ENCODE measurements at places on chromosomes 13 and 19.

- DNase-seq: no peak
Observed at GRCh38 chr19:1953037-1953436, 12.1 kb downstream of the CSNK1G2 start.

DNA sequence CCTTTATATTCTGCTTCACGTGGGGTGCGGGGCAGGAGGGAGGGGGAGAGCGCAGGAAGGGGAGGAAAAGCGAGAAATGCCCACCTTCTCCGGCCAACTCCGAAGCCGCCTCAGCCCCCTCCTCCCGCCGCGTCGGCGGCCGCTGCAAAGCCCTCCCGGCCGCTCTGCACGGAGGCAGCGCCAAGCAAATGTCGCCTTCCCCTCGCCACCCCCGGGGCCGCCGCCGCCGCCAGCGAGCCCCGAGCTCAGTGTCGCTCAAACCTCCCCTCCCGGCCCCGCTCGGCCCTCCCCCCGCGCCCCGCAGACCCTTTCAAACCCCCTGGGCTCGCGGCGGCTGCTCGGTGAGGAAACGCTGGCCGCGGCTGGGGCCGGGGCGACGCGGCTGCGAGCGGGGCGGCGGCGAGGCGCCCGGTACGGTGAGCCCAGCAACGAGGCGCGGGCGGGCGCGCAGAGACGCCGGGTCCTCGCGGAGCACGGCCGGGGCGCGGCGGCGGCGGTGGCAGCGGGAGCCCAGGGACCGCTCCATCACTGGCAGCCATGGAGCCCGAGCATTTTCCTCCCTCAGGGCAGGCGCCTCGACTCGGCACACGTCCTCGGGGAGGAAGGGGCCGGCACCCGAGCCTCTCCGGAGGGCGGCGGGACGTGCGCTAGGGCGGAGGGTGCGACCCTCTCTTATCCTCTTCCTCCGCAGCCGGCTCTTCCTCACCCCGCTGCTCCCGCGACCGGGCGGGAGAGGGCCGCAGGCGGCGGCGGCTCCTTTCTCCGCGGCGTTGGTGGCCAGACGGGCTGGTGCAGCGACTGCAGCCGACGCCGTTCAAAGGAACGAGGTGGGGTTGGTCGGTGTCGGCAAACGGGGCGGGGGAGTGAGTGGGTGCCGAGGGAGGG lies 463 bp upstream of the TSC22D1 start:
- no peak for DNase-seq

DNA sequence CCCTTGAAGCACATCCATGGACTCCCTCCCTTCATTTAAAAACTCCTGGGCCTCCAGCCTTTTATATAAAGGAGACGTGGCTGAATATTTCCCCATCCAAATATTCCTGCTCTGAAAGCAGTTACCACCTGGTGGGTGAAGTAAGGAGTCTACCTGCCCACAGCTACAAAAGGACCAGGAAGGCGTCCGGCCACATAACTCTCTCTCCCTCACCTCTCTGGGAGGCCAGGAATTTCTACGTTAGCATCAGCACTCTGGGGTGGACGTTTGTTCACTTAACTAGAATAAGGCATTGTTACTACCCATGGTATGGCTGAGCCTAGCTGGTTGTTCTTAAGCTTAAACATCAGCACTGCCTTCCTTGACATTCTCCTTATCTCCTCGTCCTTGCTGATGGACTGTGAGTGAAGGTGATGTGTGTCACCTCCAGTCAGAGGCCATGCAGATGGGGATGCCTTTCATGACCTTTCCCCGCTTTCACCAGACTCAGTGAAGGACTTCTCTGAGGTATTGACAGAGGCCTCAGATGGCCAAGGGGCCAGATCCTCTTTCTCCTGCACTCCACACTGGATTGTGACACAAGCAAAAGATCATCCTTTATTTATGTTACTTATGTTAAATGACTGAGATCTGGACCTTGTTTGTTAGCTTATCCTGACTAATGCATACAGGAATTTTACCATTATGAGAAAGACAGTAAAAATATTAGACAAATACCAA lies 22.2 kb upstream of the KPNA3 start:
- no peak for DNase-seq

DNA sequence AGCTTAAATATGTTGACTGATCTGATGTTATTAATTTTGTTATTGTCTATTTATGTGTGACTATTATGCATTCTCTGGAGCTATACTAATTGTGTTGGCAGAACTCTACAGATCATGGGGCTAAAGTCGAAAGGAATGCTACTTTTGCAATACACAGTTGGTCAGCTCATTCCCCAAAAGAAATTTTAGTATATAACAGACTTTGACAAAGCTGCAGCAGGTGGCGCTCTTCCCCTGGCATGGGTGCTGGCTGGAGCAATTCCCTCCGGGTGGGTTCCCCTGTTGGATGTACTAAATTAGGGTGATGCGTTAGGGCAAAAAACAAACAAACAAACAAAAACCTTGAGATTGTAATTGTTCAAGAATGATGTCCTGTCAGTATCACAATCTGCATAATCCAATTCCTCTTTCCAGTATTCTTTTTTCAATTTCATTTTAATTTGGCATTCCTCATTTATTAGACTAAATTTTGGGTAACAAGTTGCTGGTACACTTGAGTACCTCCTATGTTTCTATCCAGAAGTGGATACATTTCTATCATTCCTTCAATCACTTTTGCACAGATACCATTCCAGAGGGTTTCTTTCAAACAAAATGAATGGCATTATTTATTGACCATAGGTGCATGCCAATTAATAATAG lies 322.8 kb upstream of the EDNRB start:
- DNase-seq: no peak

- no peak for DNase-seq
Observed at GRCh38 chr19:35017507-35017906, 12.8 kb upstream of the SCN1B start.

DNA sequence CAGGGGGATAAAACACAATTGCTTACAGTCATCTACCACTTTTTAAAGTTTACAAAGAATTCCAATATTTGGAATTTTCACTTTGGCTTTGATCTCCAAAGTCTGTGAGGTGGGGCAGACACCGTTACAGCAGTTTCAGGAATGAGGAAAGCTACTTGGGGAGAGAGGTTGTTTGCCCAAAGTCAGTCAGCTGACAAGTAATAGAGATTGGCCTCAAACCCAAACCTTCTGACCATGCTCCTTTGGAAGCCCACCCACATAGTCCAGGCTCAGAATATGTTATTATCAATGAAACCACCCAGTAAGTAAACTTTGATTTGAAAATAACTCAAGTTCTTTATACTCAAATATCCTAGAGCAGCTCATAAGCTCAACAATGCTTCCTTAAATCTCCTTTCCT lies 29.0 kb downstream of the RXFP2 start:
- no peak for DNase-seq

DNA sequence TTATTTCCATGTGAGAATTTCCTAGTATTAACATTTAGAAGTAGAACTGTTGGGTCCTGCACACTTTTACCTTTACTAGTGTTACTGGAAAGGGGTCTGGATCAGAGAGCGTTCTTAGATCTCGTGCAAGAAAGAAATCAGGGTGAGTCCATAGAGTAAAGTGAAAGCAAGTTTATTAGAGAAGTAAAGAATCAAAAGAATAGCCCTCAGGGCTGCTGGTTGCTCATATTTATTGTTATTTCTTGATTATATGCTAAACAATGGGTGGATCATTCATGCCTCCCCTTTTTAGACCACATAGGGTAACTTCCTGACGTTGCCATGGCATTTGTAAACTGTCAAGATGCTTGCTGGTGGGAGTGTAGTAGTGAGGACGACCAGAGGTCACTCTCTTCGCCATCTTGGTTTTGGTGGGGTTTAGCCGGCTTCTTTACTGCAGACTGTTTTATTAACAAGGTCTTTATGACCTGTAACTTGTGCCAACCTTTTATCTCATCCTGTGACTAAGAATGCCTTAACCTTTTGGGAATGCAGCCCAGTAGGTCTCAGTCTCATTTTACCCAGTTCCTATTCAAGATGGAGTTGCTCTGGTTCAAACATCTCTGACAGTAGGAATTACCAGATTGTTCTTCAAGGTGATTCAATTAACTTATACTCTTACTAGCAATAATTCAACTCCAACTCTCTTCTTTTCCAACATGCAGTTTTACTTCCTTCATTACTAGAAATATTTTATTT lies 27.4 kb downstream of the NDFIP2 start:
- no peak for DNase-seq

GRCh38 chr13:27000686-27001085 lies 170.9 kb downstream of the USP12 start:
- DNase-seq: no peak

GRCh38 chr19:55080968-55081769 lies 5.5 kb downstream of the EPS8L1 start:
- peak; percentile 79 for DNase-seq

- no peak for DNase-seq
Observed at GRCh38 chr13:33543089-33543459, 257.5 kb upstream of the STARD13 start.

DNA sequence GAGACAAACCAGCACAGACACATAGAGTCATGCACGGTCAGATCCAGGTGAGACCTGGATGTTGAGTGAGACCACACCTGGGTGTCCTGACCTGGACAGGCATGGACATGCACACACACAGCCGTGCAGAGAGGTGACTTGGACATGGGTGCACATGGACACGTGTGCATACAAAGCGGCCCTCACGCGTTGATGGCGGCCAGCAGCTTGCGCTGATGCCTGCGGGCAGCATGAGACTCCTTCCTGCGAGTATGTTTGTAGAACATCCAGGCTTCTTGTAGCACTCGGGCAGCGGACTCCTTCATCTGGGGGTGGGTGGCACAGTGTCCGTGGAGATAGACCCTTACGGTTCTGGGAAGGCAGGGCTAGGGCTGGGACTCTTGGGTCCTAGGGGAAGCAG lies 11.5 kb downstream of the KCNN4 start:
- no peak for DNase-seq

GRCh38 chr13:76892488-76892887 lies 6.3 kb upstream of the KCTD12 start:
- no peak for DNase-seq

- DNase-seq: no peak
Observed at GRCh38 chr13:112761701-112762689, 72.2 kb downstream of the ATP11A start.

DNA sequence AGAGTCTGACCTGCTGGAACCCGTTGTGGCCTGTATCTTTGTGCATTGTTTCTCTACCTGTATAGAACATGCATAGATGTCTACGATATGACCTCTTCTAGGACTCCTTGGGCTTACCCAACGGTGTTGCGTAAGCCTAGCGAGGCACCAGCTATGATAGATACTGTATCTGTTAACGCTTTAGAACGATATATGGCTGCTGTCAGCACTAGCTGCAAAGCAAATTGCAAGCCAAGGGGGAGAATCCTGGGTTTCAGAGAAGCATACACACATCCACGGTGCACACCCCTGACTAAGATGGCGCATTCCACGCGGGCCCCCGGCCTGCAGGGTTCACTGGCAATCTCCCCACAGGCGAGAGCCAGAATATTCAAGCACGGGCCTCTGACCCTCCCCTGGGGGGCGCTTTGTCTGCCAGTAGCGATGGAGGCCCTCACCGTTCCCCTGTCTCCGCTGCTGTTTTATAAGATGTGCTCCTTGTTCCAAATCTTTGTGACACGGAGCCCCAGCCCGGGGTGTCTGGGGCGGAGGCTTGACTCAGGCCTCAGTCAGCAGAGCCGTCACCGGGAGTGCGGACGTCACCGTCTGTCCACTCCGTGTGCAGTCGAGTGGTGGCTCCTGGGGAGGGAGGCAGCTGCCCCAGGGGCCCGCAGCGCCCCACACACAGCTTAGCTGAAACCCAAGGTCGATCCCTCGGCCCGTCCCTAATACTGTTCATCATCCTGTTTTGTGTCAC lies 12.9 kb upstream of the RPS15 start:
- DNase-seq: no peak

DNA sequence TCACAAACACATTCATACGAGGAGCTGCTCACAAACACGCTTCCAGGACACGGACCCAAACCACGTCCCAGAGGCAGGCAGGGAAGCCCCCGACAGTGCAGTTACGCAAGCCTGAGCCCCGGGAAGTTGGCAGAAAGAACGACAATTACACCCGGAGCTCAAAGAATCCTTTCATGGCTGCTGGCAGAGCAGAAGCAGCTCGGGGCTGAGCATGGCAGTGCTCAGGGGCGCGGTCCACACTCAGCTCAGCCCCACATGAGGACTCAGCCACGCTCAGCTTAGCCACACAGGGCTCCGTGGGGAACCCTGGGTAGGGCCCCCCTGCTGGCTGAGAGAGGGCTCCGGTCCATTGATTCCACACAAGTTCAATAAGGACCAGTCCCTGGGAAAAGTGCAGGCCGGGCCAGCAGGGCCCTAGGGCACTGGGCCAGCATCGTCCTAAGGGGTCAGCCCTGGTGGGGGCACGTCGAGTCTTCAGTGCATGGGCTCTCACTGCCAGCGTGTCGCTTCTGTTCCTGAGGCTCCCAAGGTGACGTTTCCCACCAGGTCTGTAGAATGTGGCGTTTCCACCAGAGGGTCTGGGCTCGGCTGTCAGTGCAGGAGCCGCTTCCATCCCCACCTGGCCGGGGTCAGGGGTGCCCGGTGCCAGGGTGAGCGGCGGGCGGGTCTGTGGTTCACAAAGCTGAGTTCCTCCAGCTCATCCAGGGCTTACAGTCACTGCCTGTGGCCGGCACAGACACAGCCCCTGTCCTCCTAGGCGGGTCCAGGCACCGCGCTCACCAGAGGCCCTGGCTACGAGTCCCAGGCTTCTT lies 23.1 kb downstream of the GAS6 start:
- no peak for DNase-seq

- no peak for DNase-seq
Observed at GRCh38 chr13:19072543-19072942, 109.1 kb downstream of the TUBA3C start.

DNA sequence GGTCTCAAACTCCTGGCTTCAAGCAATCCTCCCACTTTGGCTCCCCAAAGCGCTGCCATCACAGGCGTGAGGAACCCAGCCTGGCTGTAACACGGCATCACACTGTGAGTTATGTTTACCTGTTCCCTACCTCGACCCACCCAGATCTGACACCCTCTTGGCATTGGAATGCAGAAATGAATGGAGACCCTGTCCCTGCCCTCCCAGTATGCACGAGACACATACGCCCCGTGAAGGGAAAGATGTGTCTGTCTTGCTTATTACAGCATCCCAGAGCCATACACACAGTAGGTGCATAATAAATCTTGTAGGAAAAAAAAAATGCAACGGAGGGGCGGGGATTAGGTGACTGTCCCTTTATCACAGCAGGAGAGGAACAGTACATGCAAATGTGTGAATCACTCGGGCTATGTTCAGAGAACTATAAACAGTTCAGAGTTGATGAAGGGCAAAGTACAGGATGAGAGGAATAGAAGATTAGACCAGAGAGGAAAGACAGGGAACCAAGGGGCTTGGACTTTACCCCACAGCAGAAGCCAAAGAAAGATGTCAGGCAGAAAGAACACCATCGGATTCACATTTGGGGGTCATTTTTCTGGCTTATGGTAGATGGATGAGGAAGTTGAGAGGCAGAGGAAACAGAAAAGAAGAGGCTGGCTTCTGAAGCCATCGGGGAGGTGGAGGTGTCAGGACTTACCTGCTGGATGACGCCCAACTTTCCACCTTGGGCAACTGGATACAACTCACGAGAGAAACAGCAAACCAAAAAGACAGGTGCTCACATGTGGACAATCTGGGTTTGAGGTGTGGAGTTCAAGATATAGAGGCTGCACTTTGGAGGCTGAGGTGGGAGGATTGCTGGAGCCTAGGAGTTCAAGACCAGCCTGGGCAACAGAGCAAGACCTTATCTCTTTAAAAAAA lies 94.3 kb downstream of the INSR start:
- no peak for DNase-seq

Measured in T-helper 1 cell (primary cell).